ENCODE measurements at places on chromosomes 2 and 18. TPM values are rescaled to one million over a fixed set of nuclear protein-coding genes. Genes with fewer than 3 reads are reported as not detected.
A peak's percentile ranks its signal among the peaks of the same experiment; 100 is the strongest.

DNA sequence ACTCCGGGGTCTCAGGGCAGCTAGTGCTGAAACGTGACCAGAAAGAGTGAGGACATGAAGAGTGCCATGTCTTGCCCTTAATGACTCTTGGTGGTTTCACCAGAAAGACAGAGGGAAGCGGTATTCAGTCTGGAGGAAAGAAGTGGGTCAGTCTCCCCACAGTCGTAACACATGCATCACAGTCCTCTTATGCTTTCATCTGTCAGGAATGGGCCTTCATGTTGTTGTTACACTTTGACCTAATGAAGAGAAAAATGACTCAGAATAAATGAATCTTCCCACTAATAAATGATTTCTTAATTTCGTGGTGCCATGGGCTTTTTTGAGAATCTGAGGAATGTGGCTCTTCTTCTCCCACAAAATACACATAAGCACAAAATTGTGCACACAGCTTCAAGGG lies 103.2 kb downstream of the SLC8A1 start:
- DNase-seq: no peak

SERPINB3 gene
- total RNA-seq: not detected

GPAT2 gene
- total RNA-seq: 6.6 TPM

- no peak for DNase-seq
Observed at GRCh38 chr18:51278045-51278649, 80.7 kb upstream of the MEX3C start.

TWIST2 gene
- total RNA-seq: 0.83 TPM

- no peak for DNase-seq
Observed at GRCh38 chr18:70221156-70221914, 15.8 kb upstream of the RTTN start.

GRCh38 chr2:199556527-199557285 lies 99.0 kb upstream of the SATB2 start:
- DNase-seq: no peak

DNA sequence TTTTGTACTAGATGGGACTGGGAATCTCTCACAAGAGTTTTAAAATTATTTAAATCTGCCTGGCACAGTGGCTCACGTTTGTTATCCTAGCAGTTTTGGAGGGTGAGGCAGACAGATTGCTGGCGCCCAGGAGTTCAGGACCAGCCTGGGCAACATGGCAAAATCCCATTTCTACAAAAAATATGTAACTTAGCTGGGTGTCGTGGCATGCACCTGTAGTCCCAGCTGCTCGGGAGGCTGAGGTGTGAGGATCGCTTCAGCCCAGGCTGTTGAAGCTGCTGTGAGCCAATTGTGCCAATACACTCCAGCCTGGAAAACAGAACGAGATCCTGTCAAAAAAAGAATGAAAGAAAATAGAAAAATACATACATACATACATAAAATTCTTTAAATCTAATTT lies 685.7 kb upstream of the PIK3C3 start:
- no peak for DNase-seq

- DNase-seq: no peak
Observed at GRCh38 chr2:157810037-157810436, 66.1 kb downstream of the ACVR1 start.

GRCh38 chr2:101362316-101362715 lies 25.0 kb downstream of the CREG2 start:
- DNase-seq: no peak

DNA sequence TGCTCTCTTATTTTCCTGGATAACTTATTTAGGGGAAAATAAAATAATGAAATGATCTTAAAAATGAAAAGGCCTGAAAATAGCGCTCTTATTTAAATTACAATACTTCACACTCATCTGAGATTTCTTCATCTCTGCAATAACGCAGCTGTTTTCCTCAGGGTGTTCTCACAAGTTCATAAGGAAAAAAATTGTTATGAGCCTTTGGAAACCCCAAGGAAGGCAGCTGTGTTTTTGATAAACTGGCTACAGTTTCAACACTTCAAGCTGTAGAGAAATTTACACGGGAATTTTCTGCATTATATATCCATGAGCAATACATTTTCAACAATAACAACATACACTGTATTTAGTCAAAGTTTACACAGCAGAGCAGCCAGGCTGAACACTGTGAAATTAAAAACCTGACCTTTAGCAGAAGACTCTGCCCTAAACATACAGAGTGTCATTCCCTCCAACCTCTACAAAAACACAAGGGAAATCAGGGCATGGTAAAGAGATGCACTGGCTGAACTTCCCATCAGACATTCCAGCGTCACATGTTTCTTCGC lies 959.6 kb downstream of the SLC4A3 start:
- DNase-seq: no peak

GRCh38 chr2:68762100-68762499 lies 27.5 kb downstream of the ARHGAP25 start:
- DNase-seq: no peak

- DNase-seq: peak; percentile 61
Observed at GRCh38 chr2:232455426-232456255, at the start of gene ALPI. Gene ALPI (plus strand): TSS chr2:232456153. CDS start chr2:232456200, 47 bp downstream.

DNPEP gene
- total RNA-seq: 47.2 TPM

UXS1 gene
- total RNA-seq: 23.3 TPM

DNA sequence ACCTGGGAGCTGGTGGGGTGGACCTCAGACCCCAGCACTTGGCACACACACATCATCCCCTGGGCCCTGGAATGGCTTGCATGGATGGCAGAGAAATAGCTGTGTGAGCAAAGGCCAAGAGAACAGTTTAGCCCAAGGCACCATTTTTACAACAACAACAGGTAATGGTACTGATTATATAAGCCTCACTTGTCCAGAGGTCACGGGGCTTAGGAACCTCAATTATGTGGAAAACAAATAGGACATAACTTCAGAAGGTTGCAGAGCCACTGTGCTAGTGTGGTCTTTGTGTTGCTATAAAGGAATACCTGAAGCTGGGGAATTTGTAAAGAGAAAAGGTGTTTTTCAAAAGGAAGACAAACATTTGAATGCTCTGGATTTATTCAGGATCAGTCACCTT lies 13.2 kb downstream of the STEAP3 start:
- no peak for DNase-seq

DNA sequence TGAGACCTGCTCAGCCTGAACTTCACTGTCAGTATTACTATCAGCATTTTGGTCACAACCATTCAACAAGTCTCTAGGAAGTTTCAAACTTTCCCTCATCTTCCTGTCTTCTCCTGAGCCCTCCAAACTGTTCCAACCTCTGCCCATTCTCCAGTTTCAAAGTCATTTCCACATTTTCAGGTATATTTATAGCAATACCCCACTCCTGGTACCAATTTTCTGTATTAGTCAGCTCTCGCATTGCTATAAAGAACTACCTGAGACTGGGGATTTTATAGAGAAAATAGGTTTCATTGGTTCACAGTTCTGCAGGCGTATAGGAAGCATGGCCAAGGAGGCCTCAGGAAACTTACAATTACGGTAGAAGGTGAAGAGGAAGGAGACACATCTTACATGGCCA lies 27.3 kb downstream of the KCNF1 start:
- DNase-seq: no peak

GRCh38 chr2:23602116-23602515 lies 217.1 kb downstream of the KLHL29 start:
- DNase-seq: no peak

- DNase-seq: no peak
Observed at GRCh38 chr18:3422905-3423304, 27.1 kb upstream of the TGIF1 start.

- DNase-seq: no peak
Observed at GRCh38 chr2:208250388-208250787, 4.5 kb downstream of the IDH1 start.

ABCG8 gene
- total RNA-seq: not detected

DNA sequence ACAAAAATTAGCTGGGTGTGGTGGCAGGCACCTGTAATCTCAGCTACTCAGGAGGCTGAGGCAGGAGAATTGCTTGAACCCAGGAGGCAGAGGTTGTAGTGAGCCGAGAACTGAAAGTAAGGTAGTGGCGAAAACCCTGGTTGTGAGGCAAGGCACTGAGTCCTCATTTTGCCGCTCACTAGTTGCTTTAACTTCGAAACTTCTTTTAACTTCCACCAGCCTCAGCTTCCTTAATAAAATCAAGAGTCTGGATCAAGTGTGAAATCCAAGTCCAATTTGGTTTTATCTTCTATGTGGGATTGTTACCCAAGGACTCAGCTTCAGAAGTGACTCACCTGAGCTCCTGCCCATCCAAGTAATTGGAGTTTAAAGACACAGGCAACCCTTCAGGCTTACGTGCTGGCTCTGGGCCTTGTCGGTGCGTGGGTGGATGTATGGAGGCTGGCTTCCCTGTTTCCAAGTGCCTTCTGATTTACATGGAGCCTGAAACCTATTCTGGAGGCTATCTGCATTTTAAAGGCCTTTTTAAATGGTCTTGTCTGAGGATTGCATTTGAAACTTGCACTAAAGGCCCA lies 374.2 kb upstream of the ID2 start:
- no peak for DNase-seq

DNA sequence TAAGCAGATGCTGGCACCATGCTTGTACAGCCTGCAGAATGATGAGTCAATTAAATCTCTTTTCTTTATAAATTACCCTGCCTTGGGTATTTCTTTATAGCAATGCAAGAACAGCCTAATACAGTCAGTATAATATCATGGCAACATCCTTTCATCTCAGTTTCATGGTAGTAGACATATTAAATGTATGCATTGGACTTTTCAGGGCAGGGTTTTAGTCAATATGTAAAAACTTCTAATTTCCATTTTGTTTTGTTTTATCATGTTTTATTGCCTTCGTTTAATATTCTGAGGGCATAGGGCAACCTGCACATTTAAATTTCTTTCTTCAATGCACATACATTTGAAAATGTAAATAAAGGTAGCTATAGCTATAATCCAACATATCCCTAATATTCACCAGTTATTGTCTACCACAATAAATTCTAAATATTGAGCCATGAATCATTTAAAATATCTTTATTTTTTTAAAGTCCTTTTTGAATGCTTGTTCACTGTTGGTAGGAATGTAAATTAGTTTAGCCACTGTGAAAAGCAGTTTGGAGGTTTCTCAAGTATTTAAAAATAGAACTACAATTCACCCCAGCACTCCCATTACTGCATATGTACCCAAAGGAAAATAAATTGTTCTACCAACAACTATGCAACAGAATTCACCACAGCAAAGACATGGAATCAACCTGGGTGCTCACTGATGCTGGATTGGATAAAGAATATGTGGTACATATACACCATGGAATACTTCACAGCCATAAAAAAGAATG lies 41.8 kb upstream of the GRB14 start:
- DNase-seq: no peak

DNA sequence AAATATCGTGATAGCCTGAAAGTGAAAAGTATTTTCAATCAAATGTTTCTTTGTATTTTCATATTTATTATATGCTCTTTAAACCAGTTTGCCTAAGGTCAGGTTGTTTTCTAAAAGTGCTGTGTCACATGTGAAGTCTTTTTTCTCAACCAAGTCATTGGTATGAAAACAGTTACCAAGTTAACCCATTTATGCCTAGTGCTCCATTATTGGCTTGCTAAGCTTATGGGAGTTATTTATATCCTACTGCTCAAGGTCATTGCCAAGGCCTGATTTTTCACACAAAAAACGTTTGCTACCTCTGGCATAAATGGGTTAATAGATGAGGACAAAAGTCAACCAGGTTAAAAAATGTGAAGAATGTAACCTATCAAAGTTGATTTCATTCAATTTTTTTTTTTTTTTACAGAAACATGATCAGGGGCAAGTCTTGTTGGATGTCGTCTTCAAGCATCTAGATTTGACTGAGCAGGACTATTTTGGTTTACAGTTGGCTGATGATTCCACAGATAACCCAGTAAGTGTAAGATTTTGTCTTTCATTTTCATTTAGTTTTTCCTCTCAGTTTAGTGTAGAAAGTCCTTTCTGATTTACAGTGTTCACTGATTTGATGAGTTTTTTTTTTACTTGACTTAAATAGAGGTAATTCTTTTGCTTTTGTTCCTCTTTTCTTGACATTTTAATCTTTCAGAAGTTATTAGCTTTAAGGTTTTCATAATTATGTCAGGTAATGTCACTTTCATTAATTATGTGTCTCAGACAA lies 102.6 kb downstream of the PTPN4 start:
- DNase-seq: no peak

GRCh38 chr2:127199223-127199622 lies 20.9 kb downstream of the CYP27C1 start:
- DNase-seq: no peak

QPCT gene
- total RNA-seq: 5.2 TPM

PLA2R1 gene
- 3.0 TPM for total RNA-seq

DPP10 gene
- total RNA-seq: 0.13 TPM

GRCh38 chr2:10900216-10901109 lies 11.3 kb upstream of the KCNF1 start:
- DNase-seq: no peak

PRKAG3 gene
- 0.13 TPM for total RNA-seq

DNA sequence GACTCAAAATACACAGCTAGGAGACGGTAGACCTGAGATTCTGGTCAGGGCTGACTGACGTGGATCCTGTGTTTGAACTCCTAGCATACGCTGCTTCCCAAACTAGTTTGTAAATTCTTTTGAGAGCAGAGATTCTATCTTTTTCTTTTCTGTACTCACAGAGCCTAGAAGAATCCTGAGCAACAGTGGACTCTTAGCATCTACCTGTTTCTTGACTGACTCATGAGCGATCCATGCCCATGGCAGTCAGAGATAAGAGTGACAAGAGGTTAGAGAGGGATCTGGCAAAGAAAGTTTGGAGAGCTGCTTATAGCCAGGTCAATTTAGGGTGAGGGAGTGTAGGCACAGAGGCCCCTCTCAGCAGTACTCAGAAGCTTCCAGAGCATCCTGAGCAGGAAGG lies 41.1 kb upstream of the PPP1CB start:
- no peak for DNase-seq

AP1S3 gene
- total RNA-seq: 0.19 TPM

- no peak for DNase-seq
Observed at GRCh38 chr2:26765475-26766200, 1.6 kb downstream of the SLC35F6 start.

DNA sequence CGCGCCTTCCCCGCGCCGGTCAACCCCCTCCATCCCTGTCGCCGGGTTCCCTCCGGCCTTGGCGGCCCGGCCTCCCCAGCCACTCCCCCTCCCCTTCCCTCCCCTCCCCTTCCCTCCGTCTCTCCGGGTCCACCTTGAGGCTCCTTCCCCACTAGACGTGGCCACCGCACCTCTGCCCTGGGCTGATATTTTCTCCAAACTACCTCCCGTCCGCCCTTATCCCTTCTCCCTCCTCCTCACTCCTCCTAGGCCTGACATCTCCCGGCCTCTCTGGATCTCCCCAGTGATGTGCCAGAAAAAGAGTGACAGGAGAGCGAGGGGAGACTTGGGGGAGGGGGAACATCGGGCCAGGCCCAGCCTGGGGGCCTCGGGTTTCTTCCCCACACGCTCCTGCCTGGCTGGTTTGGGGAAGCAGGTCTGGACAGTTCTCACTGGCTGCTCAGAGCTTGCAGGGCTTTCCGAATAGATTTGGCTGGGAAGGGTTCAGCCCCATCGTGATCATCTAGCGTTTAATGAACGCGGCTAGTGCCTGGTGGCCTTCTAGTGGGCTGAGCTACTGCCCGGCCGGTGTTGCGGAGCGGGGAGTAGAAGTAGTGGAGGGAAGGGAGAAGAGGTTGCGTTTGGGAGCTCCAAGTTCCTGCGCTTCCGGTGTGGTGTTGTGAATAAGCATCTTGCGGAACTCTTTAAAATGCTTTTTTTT lies 641 bp downstream of the MAPRE3 start:
- DNase-seq: no peak
